Naive B cell (primary cell): ENCODE measurements at places on chromosomes 16 and 17.
A peak's percentile ranks its signal among the peaks of the same experiment; 100 is the strongest.

DNA sequence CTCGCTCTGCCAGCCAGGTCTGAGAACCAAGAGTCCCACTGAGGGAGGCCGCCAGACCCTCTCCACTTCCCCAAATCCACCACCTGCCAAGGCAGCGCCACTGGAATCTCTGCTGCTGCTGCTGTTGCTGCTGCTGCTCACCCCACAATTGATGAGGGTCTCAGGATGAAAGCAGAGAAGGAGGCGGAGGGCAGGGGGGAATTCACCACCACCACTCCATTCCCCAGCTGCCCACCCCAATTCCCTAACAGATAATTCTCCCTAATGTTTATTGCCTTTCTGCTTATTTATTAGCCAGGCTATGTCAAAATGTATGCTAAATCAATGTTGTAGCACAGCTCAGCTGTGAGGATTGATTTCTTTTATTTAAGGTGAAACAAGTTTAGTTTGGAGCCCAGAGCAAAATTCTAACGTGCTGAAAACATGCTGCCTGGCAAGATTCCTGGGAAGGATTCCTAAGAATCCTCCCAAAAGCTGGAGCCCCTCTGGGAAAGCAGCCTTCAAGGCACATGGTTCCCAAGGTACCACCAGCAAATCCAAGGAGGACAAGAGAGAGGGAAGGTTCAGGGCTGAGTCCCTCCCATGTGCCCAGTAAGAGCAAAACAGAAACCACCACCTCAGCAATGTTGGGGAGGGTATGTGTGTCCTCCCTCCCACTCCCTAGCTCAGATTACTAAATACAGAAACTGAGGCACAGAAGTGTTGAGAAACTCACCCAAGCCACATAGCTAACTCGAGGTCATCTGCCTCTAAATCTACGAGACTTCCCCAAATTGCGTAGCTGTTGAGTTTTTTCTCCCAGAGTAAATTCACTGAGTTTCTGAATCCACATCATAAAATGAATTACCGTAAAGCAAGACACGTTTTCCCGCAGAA, 12.2 kb upstream of the CDH5 start:
- peaks cover 6% of the 10 kb centered on the region for H3K4me1 ChIP-seq
- peaks cover 68% of the 10 kb centered on the region for H3K27me3 ChIP-seq
- DNase-seq, result no peak
- no peaks in the 10 kb centered on the region for H3K36me3 ChIP-seq
- H3K27ac ChIP-seq, result no peak overlapping the region

GRCh38 chr16:65414284-65414984, 292.6 kb upstream of the CDH11 start:
- H3K4me3 ChIP-seq, result no peak overlapping the region
- no peak for DNase-seq
- H3K4me1 ChIP-seq, result no peaks in the 10 kb centered on the region
- no peak overlapping the region for H3K27ac ChIP-seq
- no peaks in the 10 kb centered on the region for H3K27me3 ChIP-seq

DNA sequence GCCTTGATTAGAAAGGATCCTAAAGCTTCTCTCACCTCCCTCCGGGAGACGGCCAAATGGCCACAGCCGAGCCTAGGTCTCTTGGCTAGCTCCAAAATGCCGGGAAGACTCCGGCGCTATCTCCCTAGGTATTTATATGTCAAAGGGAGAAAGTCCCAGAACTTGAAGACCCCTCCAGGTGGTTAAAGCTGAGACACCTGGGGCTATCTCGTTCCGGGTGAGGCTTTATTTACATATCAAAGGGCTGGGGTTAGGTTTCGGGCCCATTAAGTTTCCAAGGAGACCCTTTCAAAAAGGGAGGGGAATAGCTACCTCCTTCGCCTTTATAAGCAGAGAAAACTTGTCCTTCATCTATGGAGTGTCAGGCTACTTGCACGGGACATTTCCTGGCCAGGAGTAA, 70.9 kb upstream of the KIFC3 start:
- H3K36me3 ChIP-seq, result no peaks in the 10 kb centered on the region

DNA sequence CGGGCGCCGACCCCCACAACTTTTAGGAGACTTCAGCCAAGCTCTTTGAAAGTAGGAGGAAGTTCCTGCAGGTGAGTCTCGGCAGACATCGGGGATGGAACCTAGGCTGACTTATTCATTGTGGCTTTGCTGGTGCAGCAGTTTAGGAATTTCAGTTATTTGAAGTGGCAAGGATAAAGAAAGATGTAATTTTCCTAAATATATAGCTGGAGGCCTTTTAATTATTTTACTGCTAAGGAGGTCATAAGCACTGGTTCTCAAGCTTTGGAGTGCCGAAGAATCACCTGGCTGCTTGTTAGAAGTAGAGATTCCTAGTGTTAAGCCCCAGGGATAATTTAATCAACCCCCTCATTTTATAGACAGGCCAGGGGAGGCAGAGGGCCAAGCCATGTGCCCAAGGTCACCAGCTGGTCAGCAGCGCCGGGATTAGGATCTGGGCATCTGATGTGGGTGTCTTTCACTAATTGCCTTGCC, 28.9 kb upstream of the BCAR1 start:
- H3K4me3 ChIP-seq, result no peak overlapping the region
- H3K4me1 ChIP-seq, result no peaks in the 10 kb centered on the region
- peaks cover 34% of the 10 kb centered on the region for H3K27me3 ChIP-seq
- H3K36me3 ChIP-seq, result no peaks in the 10 kb centered on the region
- DNase-seq, result no peak

GRCh38 chr16:85303354-85303883, 191.1 kb upstream of the CIBAR2 start:
- no peaks in the 10 kb centered on the region for H3K36me3 ChIP-seq
- peak overlapping the region; percentile 76 for H3K4me3 ChIP-seq
- peaks cover 51% of the 10 kb centered on the region for H3K4me1 ChIP-seq
- H3K27me3 ChIP-seq, result no peaks in the 10 kb centered on the region

- no peaks in the 10 kb centered on the region for H3K36me3 ChIP-seq
- no peak overlapping the region for H3K27ac ChIP-seq
- DNase-seq, result no peak
- no peaks in the 10 kb centered on the region for H3K27me3 ChIP-seq
- peaks cover 2% of the 10 kb centered on the region for H3K4me1 ChIP-seq
Observed at GRCh38 chr16:30914830-30915229, 8.5 kb upstream of the FBXL19 start.

GRCh38 chr17:62075308-62075815, 10.3 kb upstream of the MED13 start:
- H3K36me3 ChIP-seq, result no peaks in the 10 kb centered on the region
- H3K4me1 ChIP-seq, result no peaks in the 10 kb centered on the region
- DNase-seq, result no peak
- H3K27me3 ChIP-seq, result peaks cover 17% of the 10 kb centered on the region

- peak overlapping the region; percentile 32 for H3K4me3 ChIP-seq
- peak overlapping the region; percentile 21 for H3K27ac ChIP-seq
- DNase-seq, result no peak
- no peaks in the 10 kb centered on the region for H3K36me3 ChIP-seq
Observed at GRCh38 chr16:11793840-11794239, 3.2 kb downstream of the ZC3H7A start.

- H3K36me3 ChIP-seq, result no peaks in the 10 kb centered on the region
- peaks cover 7% of the 10 kb centered on the region for H3K4me1 ChIP-seq
- H3K27me3 ChIP-seq, result peaks cover 67% of the 10 kb centered on the region
- H3K27ac ChIP-seq, result no peak overlapping the region
- DNase-seq, result no peak
- H3K4me3 ChIP-seq, result no peak overlapping the region
Observed at GRCh38 chr17:37737971-37738370, 6.9 kb downstream of the HNF1B start.

GRCh38 chr17:55319933-55320593, 55.3 kb downstream of the HLF start:
- DNase-seq, result no peak
- H3K4me3 ChIP-seq, result no peak overlapping the region
- peaks cover 9% of the 10 kb centered on the region for H3K27me3 ChIP-seq
- H3K36me3 ChIP-seq, result no peaks in the 10 kb centered on the region
- no peaks in the 10 kb centered on the region for H3K4me1 ChIP-seq
- no peak overlapping the region for H3K27ac ChIP-seq

GRCh38 chr16:22052980-22053379, 39.4 kb upstream of the VWA3A start:
- H3K36me3 ChIP-seq, result no peaks in the 10 kb centered on the region
- no peaks in the 10 kb centered on the region for H3K27me3 ChIP-seq
- no peak overlapping the region for H3K27ac ChIP-seq

- H3K4me3 ChIP-seq, result no peak overlapping the region
- H3K27ac ChIP-seq, result no peak overlapping the region
- no peaks in the 10 kb centered on the region for H3K4me1 ChIP-seq
- H3K36me3 ChIP-seq, result no peaks in the 10 kb centered on the region
- H3K27me3 ChIP-seq, result no peaks in the 10 kb centered on the region
Observed at GRCh38 chr16:49416001-49416675, 42.5 kb downstream of the C16orf78 start.

GRCh38 chr16:57123216-57123973, 31.0 kb downstream of the CPNE2 start:
- H3K36me3 ChIP-seq, result no peaks in the 10 kb centered on the region
- no peaks in the 10 kb centered on the region for H3K27me3 ChIP-seq
- no peak for DNase-seq
- no peak overlapping the region for H3K27ac ChIP-seq
- no peak overlapping the region for H3K4me3 ChIP-seq

GRCh38 chr17:65850486-65850885, 289.0 kb upstream of the AXIN2 start:
- no peak for DNase-seq
- H3K36me3 ChIP-seq, result no peaks in the 10 kb centered on the region
- H3K27ac ChIP-seq, result peak overlapping the region; percentile 64
- H3K27me3 ChIP-seq, result no peaks in the 10 kb centered on the region

DNA sequence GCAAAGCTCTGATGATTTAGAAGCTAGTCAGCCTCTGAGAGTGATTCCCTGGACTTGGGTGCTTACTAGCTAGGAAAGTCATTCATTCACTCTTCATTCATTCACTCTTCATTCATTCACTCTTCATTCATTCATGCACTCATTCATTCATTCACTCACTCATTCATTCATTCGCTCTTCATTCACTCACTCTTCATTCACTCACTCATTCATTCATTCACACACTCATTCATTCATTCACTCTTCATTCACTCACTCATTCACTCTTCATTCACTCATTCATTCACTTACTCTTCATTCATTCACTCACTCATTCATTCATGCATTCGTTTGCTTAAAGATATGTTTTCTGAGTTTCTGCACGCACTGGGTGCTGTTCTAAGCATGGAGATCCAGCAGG, 292.7 kb upstream of the TNRC6C start:
- no peaks in the 10 kb centered on the region for H3K36me3 ChIP-seq
- peak overlapping the region; percentile 94 for H3K4me3 ChIP-seq
- peaks cover 31% of the 10 kb centered on the region for H3K4me1 ChIP-seq
- H3K27me3 ChIP-seq, result no peaks in the 10 kb centered on the region
- no peak overlapping the region for H3K27ac ChIP-seq

- H3K27me3 ChIP-seq, result peaks cover 68% of the 10 kb centered on the region
- H3K4me1 ChIP-seq, result no peaks in the 10 kb centered on the region
- H3K4me3 ChIP-seq, result peak overlapping the region; percentile 12
- H3K27ac ChIP-seq, result no peak overlapping the region
- DNase-seq, result no peak
Observed at GRCh38 chr17:41536741-41537613, 8.9 kb upstream of the KRT19 start.
